ACHN (cell line): ENCODE measurements at places on chromosomes 4 and X.

GRCh38 chr4:108619372-108620100 lies 840 bp upstream of the RPL34 start:
- DNase-seq: no peak

DNA sequence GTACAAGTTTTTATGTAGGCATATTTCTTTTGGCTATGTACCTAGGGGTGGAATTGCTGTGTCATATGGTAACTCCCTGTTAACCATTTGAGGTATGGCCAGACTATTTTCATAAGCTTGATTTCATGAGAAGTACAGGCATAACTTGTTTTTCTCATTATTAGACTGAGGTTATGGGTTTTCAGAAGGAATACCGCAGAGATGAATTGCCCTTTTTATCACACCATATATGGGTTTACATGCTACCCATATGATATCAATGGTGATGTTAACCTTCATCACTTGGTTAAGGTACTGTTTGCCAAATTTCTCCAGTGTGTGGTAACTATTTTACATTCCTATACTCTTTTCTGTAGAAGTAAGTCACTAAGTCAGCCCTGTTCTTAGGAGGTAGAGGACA lies 23.5 kb downstream of the RAB40A start:
- no peak for DNase-seq

DNA sequence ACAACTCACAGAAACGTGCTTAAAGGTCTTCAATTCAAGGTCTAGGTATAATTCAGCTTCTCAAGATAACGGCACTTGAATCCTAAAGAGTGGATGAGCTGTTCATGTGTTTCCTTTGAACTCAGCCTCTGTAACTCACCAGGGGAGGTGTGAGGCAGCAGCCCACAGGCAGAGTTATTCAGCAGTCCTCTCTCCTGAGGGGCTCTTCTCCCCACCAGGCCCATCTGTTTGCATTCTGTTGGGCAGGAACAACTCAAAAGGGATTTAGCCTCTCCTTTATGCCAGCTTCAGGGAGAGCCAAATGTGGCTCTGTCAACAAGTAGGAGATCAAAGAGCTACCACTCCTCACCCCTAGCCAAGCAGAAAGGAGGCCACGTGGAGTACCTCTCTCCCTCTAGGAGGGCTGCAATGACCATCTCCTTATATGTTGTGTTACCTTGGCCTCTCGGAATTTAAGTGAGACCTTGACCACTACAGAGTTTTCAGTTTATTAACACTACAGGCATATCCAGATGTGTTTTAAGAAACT lies 151.2 kb downstream of the SPATA18 start:
- no peak for DNase-seq

GRCh38 chrX:63993936-63994335 lies 208.9 kb upstream of the ARHGEF9 start:
- no peak for DNase-seq

DNA sequence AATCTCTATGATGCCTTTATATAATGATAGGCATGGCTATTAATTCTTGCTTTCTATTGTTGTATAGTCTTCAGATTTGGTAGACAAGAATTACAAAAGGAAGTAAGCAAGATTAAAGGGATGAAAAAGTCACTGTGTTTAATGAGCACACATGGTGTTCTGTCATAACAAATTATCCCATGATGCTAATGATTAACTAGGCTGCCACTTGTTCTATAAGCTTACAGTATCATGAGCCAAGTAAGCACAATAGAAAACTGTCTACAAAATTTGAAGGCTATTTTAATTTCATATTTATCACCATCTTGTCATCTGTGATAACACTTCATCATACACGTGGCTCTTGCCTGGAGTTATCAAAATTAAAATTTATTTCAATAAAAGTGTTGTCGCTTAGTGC lies 466.7 kb downstream of the GASK1B start:
- no peak for DNase-seq

DNA sequence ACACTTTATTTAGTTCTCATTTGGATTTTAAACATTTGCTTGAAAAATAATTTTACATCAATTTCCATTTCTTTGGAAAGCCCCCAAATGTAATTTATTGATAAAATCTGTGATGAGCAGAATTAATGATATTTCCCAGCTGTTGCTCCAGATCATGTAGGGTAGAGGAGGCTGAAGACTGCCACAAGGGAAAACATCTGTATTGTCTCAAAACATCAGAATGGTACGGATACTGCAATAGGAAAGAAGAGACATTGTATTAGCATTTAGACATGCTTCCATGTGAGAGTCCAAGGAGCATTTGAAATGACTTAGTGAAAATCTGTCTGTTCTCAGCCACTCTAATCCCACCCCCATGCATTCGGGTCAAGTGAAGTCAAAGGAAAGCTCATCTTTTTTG lies 14.4 kb downstream of the ADH1A start:
- DNase-seq: no peak

DNA sequence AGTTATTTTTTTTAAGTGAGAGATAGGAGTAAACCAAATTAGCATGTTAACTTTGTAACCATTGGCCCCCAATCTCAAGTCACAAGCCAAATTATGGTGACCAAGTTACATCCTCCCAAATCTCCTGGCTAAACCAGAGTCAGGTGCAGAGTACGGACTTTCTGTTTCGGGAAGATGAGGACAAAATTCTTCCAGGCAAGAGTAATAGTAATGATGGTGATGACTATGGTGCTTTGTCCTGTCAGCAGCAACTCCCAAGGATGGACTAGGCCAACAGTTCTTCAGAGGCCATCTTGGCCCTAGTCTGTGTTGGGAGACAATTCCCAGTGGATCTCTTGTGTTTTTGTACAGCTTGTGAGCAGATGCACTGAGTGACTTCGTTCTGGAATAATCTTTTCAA lies 148.8 kb downstream of the GPC3 start:
- DNase-seq: no peak

DNA sequence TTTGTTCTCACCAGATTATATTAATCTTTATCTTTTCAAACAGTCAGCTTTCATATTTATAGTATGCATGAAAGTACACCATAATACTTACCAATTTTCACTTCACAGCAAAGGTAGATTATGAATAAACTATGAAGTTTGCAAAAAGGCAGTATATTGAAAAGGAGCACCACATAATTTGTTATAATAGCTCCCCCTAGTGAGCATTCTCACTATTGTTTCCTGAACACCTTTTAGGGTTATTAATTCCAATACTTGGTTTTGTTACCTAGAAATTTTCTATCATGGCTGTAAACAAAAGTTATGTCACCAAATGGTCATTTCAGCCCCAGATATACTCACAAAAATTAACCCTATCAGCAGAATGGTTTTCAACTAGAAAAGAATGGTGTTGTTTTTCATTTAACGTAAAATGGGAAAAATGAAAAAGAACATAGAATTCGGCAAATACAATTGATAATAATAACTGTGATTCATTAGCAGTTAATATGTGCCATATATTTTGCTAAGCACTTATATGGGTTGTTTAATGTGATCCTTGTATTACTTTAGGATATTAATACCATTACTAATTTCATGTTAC lies 30.2 kb upstream of the NKX6-1 start:
- peak; percentile 42 for DNase-seq

- DNase-seq: peak; percentile 21
Observed at GRCh38 chr4:41882625-41883347, 52.4 kb upstream of the TMEM33 start.

GRCh38 chr4:86264241-86264640 lies 95.6 kb downstream of the MAPK10 start:
- no peak for DNase-seq

GRCh38 chr4:126794363-126794762 lies 838.4 kb upstream of the INTU start:
- no peak for DNase-seq

- DNase-seq: no peak
Observed at GRCh38 chr4:154999950-155000578, 208.4 kb upstream of the NPY2R start.

- DNase-seq: peak; percentile 47
Observed at GRCh38 chr4:174873931-174874330, 44.2 kb upstream of the ADAM29 start.

DNA sequence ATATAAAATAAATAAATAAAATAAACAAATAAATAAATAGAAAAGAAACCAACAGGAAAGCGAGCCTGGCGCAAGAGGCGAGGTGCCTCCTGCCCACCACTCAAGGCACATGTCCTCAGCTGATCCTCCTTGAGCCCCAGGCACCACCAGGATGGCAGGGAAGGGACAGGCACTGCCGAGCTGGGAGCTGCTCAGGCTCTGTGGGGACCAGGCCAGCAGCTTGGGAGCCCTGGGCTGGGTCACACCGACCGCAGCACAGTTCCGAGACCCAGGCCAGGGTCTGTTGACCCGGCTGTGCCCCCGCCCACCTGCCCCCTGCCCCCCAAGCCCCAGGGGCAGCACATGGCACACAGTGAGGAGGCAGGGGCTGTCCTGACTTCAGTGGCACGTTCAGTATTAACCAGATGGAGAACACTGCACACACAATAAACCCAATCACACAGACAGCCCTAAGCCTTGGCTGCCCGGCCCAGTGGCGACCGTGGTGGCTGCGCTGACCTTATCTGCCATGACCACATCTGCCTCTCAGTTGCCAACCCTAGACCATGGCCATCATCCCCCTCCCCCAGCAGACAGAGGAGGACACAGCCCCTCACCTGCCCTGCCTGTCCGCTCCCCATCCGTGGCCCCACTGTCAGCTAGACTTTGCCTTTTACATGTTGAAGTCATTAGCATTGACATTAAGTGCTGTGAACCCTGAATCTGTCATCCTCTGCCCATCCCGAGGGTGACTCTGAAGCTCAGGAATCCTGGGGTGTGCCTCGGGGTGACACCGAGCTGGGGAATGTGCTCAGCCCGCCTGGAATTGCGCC lies 2.9 kb upstream of the TREX2 start:
- no peak for DNase-seq

- no peak for DNase-seq
Observed at GRCh38 chr4:23648854-23649596, 240.8 kb downstream of the PPARGC1A start.

- DNase-seq: no peak
Observed at GRCh38 chr4:109751852-109752251, 22.0 kb upstream of the PLA2G12A start.

DNA sequence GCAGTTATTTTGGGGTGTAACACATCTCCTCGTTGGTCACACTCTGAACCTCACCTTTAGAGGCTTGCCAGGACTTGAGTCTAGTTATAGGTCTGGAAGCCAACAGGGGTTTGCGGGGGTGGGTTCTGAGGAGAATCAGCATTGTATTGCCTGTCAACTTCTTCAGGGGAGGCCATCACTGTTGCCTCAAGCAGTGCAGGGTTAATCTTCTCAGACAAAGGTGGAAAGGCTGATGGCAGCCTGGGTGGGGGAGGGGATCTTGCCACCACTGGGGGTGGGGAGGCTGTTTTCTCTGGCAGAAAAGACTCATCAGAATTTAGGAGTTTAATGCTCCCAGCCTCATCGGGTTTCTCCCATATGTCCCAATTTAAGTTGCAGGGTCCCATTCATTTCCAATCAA lies 387.8 kb downstream of the PRR32 start:
- no peak for DNase-seq

GRCh38 chr4:16579866-16580265 lies 318.6 kb downstream of the LDB2 start:
- DNase-seq: no peak

DNA sequence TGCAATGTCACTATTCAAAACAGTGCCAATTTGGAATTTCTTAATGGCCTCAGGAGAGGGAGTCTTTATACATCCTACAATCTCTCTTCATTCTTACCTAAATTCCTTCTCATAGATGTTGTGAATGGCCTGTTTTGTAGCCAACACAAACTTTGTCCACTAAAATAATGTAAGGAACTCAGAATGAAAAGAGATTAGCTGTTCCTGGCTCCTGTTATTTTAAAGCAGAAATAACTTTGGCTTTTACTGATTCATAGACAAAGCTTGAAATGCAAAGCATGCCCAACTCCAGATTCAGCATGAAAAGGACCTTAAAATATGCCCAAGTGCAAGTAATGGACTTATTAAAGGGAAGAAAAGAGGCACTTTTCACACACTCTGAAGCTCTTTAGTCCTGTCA lies 146.0 kb upstream of the GPC4 start:
- no peak for DNase-seq

GRCh38 chrX:275476-275966 lies 5.7 kb upstream of the PLCXD1 start:
- no peak for DNase-seq

DNA sequence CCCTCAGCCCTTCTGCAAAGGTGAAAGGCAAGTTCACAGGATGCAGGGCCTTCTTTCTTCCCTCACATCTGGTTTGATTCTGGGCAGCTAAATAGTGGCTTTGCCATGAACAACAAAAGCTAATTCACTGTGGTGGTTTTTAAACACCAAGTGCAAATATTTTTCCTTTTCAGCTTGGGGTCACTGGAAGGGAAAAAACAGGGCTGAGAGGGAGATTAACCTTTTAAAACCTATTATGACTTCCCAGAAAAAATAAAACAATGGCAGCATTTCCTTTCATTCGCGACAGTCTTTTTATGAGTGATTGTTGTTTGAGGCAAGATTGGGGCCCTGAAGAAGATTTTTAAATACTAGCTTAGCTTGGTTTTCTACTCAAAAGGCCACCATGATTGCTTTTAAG lies 103.7 kb upstream of the SCML1 start:
- no peak for DNase-seq

DNA sequence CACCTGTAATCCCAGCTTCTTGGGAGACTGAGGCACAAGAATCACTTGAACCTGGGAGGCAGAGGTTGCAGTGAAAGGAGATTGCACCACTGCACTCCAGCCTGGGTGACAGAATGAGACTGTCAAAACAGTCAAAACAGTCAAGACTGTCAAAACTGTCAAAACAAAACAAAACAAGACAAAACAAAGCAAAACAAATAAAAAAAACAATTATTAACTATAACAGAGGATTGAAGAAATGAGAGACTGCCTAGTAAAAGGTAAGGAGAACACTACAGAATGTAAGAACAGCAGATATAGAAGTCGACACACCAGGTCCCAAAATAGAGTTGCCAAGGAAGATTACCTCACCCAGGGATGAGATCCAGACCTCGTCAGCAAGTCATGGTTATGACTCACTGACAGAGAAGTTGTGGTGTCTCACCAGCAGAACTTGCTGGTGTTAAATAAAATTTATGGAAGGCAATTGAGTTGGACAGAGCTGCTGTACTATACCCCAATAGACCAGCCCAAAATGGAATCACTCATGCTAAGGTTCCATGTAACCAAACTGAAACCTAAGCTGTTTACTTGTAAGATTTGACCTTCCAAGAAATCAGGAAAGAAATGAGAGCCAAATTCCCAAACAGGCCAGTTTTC lies 32.1 kb upstream of the GK start:
- peak; percentile 30 for DNase-seq
